ENCODE measurements at places on chromosomes 2 and 18.

DNA sequence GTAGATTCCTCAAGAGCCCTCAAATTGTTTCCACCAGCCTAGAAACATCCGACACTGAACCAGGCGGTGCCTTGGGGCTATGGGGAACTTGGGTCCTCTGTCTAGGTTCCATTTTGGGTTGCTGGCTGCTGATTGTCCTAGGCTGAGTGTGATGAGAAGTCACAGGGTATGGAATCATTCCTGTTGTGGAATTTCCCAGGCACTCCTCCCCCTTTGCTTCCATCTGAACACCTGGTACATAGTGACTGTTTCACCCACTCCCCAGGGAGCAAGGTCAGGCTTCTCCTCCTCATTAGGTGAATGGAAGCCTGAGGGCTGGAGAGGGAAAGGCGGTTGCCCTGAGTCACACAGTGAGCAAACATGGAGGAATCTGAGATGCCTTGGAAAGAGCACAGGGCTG, 4.5 kb downstream of the KIF3C start:
- no peak for DNase-seq

- no peak for DNase-seq
Observed at GRCh38 chr18:6857300-6857699, 127.8 kb downstream of the ARHGAP28 start.

- DNase-seq = no peak
Observed at GRCh38 chr18:42915299-42915698, 200.2 kb downstream of the RIT2 start.

- no peak for DNase-seq
Observed at GRCh38 chr2:20543469-20544152, 96.7 kb downstream of the RHOB start.

- DNase-seq = no peak
Observed at GRCh38 chr2:45687964-45688363, 36.5 kb downstream of the PRKCE start.

DNA sequence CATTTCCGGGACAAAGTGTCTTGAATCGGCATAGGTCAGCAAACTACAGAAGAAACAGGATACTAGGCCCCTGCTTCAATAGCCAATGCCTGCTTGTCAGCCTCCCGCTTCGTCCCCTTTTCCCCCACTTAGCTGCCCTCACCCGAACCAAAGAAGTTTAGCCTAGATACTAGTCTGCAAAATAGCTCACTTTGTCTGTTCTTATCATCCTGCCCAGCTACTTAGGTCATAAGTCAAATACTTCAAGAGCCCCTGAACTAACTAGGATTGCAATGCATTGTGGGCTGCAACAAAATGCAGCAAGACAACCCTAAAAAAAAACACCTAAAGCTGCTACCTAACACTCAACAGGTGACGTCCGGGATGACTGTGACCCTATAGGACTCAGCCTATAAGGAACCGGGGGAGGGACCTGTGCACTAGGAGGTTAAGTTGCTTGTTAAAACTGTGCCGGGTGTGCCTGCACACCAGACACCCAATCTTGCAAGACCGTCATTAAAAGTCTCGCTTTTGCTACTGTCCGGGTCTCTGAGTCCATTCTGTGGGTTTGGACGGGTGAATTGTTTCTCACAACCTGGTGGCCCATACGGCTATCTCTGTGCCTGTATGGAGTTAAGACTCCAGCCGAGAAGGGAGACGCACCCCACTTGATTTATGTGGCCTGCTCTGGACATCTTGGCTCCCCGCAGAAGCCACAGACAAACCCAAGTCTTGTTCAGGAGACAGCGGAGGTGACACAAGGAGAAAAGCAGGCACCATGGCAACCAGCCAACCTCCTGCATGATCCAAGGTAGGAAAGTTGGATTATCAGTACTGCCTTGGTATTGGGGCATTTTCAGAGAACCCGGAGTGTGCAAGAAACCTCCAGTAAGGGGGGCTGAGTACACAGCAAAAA, 105.9 kb downstream of the HIBCH start:
- DNase-seq = no peak

DNA sequence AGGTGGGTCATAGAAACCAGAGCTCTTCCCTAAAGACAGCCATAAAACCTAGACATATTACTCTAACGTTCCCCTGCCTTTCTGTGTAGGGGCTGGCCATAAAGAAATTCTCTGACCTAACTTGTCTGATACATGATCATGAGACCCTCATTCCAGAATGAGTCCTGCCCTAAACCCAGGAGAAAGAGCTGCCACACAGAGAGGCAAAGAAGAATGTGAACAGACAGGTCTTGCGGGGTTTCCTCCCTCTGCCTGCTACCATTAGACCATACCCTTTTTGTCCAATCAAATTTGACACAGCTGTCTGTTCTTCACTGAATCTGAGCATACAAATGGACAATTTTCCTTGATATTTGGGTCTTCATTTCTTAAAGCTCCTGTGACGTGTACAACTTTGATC, 198.8 kb upstream of the LHCGR start:
- DNase-seq = no peak

DNA sequence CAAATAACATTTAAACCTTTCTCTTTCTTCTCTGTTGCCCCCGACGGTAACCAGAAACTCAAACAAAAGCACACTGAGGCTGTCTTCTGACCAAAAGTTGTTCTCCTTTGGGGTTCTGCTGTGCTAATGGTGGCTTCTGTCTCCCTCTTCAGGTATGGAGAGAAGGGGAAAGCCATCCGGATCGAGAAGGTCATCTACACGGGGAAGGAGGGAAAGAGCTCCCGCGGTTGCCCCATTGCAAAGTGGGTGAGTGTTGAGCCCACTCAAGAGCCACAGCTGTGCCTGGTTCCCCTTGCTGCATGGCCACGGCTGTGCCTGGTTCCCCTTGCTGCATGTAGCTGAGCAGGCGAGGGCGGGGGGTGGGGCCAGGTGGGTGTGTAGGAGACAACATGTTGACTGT, 67.4 kb downstream of the BOLA3 start:
- no peak for DNase-seq

DNA sequence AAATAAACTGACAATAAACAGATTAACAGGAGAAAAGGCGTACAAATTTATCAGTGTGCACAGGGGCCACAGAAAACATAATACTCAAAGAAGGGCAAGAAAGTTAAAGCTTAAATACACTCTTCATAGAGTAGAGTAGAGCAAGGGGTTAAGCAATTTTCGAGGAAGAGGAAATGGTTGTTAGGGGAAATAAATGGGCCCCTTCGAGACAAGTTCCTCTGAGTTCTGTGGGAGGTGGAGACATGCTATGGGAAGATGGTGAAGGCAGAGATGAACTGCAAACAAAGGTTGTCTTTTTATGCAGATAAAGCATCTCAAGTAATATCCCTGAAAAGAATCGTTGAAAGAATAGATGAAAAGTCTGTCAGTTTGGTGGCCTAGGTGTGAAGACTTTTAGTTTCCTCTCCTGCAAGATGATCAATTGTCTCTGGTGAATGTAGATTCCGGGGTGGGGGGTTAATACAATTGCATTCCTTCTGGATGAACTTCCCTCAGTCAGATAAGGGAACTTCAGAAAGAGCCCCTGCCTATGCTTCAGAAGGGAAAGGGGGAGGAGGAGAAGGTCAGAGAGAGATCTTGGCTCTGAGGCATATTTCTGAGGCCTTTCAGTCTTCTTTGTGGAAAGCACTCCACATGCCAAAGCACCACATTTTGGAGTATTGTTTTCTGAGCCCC, 127.0 kb downstream of the METTL4 start:
- no peak for DNase-seq

DNA sequence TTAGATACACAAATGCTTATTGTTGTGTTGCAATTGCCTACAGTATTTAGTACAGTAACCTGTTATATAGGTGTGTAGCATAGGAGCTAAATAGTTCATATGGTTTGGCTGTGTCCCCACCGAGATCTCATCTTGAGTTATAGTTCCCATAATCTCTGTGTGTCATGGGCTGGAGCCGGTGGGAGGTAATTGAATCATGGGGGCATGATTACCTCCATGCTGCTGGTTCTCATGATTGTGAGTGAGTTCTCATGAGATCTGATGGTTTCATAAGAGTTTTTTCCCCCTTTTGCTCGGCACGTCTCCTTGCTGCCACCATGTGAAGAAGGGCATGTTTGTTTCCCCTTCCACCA, 190.5 kb upstream of the SESTD1 start:
- DNase-seq = no peak

DNA sequence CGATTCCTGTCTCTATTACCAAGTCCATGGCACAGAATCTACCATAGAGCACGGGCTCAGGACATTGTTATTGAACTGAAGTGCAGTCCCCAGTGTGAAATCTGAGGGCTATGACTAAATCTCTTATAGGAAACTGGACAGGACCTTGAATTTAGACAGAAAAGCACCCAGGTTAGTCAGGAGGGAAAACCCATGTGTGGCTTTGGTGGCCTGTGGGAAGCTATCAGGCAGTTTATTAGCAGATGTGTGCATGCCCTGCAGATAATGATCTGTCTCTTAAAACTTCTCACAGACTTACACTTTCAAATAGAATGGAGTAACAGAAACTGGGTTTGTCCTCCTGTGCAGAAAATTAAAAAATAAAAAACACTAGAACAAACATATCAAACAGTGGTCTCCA, 610.0 kb upstream of the RAB6C start:
- DNase-seq = no peak

DNA sequence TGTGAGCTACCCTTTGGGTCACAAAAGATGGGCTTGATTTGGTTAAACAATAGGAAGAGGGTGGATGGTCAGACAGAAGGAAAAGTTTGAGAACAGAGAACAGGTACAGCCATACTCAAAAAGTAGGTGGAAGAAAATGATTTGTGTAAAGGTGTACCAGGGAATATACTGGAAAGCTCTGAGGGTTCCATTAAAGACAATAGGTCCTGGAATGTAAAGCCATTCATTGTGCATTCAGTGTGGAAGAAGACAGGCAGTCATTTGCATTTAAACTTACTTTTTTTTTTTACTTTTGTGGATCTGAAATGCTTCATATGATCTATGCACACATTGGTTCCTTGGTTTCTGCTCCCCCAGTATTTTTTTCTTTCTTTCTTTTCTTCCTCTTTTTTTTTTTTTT, 581.4 kb upstream of the PIK3C3 start:
- no peak for DNase-seq

DNA sequence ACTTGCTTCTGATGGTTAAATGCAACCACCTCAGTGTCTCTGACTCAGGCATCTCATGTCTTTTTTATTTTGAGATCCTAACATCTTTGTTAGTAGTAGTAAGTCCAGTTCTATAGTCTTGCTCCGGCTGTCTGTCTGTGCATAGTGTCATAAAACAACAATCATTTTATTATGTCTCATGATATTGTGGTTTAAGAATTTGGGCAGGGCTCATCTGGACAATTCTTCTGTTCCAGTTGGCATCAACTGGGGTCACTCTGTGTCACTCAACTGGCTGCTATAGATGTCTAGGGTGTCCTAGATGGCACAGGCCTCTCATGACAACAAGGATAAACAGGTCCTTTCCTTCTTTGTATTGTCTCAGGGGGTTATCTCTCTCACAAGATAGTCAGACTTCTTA, 299.6 kb upstream of the ZNF521 start:
- DNase-seq = no peak

- DNase-seq = no peak
Observed at GRCh38 chr2:241855245-241855887, 3.3 kb downstream of the PDCD1 start.

GRCh38 chr18:26468931-26469340, 79.4 kb downstream of the KCTD1 start:
- no peak for DNase-seq

DNA sequence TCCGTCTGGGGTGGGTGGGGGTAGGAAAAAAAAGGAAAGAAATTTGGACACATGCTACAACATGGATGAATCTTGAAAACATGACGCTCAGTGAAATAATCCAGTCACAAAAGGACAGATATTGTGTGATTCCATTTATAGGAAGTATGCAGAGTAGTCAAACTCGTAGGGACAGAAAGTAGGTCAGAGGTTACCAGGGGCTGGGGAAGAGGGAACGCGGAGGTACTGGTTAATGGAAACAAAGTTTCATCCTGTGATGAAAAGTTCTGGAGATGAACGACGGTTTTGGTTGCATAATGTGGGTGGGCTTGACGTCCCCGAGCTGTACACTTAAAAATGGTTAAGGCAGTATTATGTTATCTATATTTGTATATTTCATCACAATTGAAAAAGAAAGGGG, 4.5 kb upstream of the SFTPB start:
- DNase-seq = no peak

DNA sequence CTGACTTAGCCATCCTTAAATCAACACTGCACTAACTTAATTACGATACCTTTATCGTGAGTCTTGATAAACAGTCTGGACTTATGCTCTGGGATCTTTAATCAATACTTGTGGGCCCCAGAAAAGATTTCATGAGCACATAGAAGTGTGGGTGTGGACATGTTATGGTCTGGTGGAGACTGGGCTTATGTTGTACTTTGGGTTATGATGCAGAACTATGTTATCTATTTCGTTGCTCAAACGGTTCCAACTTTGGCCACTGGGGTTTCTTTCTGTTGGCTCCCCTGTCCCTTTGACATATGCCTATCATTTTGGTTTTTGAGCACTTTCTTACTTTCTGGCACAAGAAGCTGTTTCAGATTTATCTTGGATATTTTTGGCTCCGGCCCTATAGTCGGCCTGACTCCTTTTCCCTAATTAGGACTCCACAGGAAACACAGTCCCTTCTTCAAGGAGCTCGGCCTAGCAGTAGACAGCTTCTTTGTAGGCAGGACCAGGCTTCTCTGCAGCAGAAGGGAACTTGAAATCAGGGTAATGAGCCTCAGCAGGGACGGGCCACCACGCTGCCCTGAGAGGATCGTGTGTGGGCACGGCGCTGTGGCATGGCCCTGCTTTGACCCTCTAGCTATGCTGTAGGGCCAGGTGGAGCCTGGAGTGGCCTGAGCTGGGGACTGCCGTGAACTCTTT, 54.6 kb upstream of the TXNDC2 start:
- DNase-seq = peak; percentile 31

GRCh38 chr2:8333177-8333831, 348.6 kb upstream of the ID2 start:
- DNase-seq = no peak

GRCh38 chr2:138536302-138536701, 34.7 kb downstream of the SPOPL start:
- no peak for DNase-seq

DNA sequence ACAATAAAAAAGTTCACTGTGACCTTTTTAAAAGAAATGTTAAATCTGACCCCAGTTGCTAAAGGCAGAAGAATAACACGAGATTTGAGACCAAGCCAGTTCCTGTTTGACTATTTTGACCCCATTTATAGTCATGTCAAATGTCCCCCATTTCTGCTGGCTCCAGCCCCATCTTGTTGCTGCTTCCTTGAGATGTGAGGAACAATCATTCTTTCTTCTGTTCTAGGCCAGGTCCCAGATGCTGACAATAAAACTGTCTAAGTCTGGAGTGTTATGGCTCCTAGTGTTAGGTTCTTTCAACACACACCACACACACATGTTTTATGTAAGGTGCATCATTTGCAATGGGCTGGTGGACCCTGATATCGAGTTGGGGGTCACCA, 92.0 kb upstream of the CYP1B1 start:
- no peak for DNase-seq

- no peak for DNase-seq
Observed at GRCh38 chr2:73611867-73612266, 30.4 kb downstream of the NAT8 start.

- DNase-seq = no peak
Observed at GRCh38 chr18:45667056-45667736, 51.9 kb downstream of the SLC14A2 start.
